Brain pericyte (primary cell): ENCODE measurements at places on chromosomes 3 and 15.

DNA sequence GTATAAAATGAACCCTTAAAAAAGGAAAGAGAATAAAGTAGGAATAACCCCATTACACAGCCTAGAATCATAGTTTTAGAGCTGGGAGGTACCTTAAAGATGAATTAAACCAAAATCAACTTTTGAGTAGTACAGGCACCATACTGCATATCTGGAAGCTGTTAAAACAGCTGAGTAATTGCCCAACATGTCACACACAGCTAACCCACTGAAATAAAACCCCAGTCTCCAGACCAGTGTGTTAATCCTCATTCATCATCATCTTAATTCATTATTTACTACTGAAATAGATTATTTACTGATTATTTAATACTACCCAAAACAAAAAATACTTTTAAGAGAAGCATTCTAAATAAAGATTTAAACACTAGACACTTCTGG is 52.8 kb downstream of the GPR160 start:
- DNase-seq: no peak

GRCh38 chr3:98600412-98601095 is 7.1 kb upstream of the CPOX start:
- DNase-seq: no peak

- DNase-seq: no peak
Measured at GRCh38 chr15:87577336-87577735, 679.2 kb downstream of the NTRK3 start.

GRCh38 chr3:175957427-175957826 is 1098.3 kb downstream of the NAALADL2 start:
- DNase-seq: no peak

GRCh38 chr3:56144805-56145204 is 323.5 kb downstream of the ERC2 start:
- no peak for DNase-seq

- no peak for DNase-seq
Measured at GRCh38 chr15:71756599-71757352, 53.6 kb upstream of the NR2E3 start.

GRCh38 chr3:62888180-62888579 is 13.0 kb upstream of the CADPS start:
- DNase-seq: no peak

DNA sequence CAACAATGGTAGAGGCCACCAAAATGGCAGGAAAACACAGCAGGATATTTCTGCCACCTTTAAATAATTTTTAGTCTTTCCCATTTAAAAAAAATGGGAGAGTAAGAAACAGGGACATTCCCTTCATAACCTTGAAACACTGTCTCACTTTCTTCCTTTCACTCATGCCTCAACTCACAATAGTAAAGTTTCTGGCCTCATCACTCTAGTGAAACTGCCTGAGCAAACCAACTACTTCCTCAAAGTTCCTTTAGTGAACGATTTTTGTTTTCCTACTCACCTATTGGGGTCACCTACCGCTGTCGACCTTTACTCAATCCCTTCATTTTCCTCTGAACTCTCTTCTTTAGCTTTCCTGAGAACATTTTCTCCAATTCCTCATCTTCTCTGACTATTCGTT is 33.0 kb downstream of the SHC4 start:
- no peak for DNase-seq

DNA sequence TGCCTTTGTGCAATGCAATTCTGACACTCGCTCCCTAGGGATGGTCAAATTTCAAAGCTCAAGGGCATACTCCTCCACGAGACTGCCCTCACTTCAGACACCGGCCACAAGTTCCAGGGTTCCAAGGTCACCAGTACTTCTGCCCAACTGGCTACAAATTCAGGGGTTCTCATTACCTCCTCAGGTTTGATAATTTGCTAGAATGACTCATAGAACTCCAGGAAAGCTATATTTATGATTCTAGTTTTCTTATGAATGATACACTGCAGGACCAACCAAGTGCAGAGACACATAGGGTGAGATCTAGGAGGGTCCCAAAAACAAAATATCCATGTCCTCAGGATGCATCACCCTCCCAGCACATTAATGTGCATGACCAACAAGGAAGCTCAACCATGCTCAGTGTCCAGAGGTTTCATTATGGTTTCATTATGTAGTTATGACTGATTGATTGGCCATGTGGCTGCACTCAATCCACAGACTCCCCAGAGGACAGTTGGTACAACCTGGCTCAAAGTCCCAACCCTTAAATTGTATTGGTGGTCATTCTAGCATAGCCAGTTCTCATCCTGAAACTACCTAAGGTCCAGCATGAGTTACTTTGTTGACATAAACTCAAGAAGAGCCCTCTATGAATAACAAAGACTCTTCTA is 170.4 kb upstream of the LRRN1 start:
- no peak for DNase-seq

- DNase-seq: no peak
Measured at GRCh38 chr3:120369037-120369467, 19.9 kb upstream of the LRRC58 start.

- no peak for DNase-seq
Measured at GRCh38 chr3:96994988-96995387, 180.6 kb downstream of the EPHA6 start.
